Adrenal gland (tissue), 19 donors: ENCODE measurements at places on chromosomes 4 and X. TPM values are rescaled to one million over a fixed set of nuclear protein-coding genes. Genes with fewer than 3 reads are reported as not detected.

Gene AKAP14
- total RNA-seq = not detected

Gene PLP1
- total RNA-seq = 0.17 TPM

Gene GNRHR
- not detected for total RNA-seq

Gene LRIT3
- total RNA-seq = 0.20 TPM

Gene RBMX
- total RNA-seq = 123 TPM

DNA sequence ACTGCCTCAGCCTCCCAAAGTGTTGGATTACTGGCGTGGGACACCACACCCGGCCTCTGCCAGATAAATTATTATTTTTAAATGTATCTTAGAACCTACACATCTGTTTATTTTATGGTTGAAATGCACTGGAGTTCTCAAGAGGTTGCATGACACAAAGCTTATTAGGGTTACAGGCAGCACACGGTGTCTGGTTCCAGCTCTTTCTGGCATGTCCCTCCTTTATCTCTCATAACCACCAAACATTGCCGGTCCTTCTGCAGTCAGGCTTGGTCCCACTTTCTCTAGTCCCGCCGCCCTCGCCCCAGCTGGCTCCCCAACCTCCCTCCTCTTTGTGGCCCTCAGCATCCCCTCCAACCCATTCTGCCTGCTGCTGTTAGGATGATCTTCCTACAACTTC is 39.7 kb upstream of the SPRY1 start:
- DNase-seq = no peak

DNA sequence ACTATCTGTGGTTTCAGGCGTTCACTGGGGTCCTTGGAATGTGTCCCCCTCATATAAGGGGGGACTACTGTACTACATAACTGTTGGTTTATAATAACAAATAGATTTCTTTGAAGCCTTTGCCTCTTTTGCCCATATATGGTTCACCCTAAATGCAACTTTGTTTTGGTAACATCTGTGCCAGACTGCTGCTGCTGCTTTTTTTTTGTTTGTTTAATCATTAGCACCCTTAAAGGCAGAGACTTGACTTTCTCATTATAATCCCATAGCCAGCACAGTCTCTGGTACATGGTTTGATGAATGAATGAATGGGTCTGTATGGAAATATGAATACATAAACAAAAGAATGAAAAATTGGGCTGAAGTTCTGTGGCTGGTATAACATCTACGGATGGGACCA is 80.2 kb upstream of the LHFPL1 start:
- DNase-seq = no peak

DNA sequence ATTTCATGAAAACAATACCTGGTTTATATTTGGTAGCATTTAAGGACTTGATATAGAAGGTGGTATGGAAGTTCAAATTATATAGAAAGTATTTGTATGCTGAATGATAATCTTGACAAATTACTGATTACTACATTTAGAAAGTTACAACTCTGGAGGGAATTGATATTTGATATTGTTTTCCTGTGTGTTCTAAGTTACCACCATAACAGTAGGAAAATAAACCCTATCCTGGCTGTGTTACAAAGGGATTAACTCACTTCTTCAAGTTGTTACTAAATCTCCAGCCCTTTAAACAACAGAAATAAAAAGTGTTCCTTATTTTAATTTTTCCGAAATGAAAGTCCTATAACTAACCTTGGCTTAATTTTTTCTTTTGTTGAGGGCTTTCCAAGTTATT is 36.6 kb downstream of the FHL1 start:
- DNase-seq = no peak

GRCh38 chrX:48504261-48504660 is 4.5 kb upstream of the PORCN start:
- peak; percentile 44 for DNase-seq

DNA sequence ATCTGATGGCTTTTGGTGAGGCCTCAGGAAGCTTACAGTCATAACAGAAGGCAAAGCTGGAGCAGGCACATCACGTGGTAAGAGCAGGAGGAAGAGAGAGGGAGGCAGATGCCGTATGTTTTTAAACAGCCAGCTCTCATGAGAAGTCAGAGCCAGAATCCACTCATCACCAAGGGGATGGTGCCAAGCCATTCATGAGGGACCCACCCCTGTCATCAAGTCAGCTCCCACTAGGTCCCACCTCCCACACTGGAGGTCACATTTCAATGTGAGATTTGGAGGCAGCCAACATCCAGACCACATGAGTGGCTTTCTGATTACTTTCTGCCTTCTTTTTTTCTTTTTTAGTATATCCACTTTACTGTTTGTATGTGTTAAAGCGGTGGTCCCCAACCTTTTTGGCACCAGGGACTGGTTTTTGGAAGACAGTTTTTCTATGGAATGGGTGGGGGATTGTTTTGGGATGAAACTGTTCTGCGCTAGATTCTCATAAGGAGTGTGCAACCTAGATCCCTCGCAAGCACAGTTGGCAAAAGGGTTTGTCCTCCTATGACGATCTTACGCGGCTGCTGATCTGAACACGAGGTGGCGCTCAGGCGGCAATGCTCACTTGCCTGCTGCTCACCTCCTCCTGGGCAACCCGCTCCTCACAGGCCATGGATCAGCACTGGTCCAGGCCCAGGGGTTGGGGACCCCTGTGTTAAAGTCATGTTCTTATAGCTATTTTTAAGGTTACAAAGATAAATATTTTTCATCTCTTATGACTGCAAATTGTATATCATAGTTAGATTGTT is 61.7 kb downstream of the SLIT2 start:
- DNase-seq = peak; percentile 18
